Esophagus squamous epithelium (tissue), 5 donors: ENCODE measurements at places on chromosomes 3 and 15. TPM values are rescaled to one million over a fixed set of nuclear protein-coding genes. Genes with fewer than 3 reads are reported as not detected.

GRCh38 chr15:55823191-55823670, 80.3 kb upstream of the PRTG start:
- DNase-seq = no peak

FGF7 gene
- total RNA-seq = 12.5 TPM

DNA sequence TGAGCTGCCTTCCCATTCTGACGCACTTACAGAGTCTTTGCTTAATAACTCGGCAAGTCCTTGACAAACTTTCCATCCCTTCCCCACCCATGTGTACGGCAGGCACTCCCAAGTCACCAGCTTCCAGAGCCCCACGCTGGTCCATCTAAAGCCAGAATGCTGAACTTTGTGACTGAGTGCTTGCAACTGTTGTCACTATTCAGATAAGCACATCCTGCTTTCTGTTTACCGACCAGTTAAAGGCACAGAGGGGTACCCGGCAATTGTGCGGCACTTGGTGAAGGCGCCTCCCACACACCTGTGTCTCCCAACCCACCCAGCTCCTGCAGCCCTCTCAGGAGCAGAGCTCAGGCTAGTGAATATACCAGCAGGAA, 430.6 kb downstream of the FOXP1 start:
- DNase-seq = no peak

GRCh38 chr15:87609474-87609873, 647.1 kb downstream of the NTRK3 start:
- DNase-seq = no peak

GRCh38 chr3:63050548-63051177, 175.4 kb upstream of the CADPS start:
- no peak for DNase-seq

MME gene
- 0.27 TPM for total RNA-seq

TIMP4 gene
- 1.2 TPM for total RNA-seq

- no peak for DNase-seq
Measured at GRCh38 chr3:94356581-94356980, 293.7 kb downstream of the NSUN3 start.

DNA sequence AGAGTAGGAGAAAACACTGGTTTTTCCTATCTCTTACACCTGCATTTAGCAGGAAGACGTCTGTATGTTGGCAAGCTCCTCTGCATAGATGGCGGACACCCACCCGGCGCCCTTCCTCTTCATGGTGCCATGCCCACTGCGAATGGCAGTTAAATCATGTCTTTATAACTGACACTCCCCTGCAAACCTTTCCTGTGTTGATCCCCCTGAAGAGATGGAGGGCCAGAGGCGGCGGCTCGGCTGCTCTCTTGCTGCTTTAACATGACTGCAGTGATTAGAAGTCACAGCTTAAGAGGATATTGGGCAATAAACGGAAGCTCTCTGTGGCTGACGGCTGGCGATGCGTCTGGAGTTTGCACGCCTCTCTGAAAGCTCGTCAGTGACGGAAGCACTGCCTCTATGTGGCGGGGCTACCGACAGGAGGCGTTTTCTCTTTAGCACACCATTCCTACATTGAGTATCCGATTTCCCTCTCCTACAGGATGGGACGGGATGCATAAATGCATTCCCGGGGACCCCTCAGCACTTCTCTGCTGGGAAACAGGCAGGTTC, 25.5 kb upstream of the SNRPA1 start:
- no peak for DNase-seq

GRCh38 chr15:35753486-35753885, 207.5 kb upstream of the DPH6 start:
- DNase-seq = no peak

SEMA3F gene
- total RNA-seq = 106 TPM

DNA sequence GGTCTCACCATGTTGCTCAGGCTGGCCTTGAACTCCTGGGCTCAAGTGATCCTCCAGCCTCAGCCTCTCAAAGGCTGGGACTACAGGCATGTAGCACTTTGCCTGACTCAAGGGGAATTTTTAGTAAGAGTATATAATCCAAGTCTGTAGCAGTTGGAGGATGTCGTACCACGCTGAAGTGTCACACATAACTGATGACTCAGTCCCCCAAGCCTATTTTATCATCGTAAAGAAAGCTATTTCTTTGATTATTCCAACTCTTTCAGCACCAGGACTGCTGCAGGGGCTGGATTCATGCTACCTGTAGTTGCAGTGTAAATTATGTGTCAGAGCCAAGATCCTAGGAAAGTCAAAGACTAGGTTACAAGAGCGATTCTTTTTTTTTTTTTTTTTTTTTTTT, 1.4 kb upstream of the PRKCI start:
- DNase-seq = no peak

GRCh38 chr3:186456731-186457191, 87.4 kb downstream of the CRYGS start:
- DNase-seq = no peak

GRCh38 chr3:43210049-43211027, 76.0 kb upstream of the SNRK start:
- no peak for DNase-seq

GRCh38 chr3:39295184-39295775, 15.4 kb upstream of the CX3CR1 start:
- DNase-seq = no peak

CPLX3 gene
- 0.11 TPM for total RNA-seq

DNA sequence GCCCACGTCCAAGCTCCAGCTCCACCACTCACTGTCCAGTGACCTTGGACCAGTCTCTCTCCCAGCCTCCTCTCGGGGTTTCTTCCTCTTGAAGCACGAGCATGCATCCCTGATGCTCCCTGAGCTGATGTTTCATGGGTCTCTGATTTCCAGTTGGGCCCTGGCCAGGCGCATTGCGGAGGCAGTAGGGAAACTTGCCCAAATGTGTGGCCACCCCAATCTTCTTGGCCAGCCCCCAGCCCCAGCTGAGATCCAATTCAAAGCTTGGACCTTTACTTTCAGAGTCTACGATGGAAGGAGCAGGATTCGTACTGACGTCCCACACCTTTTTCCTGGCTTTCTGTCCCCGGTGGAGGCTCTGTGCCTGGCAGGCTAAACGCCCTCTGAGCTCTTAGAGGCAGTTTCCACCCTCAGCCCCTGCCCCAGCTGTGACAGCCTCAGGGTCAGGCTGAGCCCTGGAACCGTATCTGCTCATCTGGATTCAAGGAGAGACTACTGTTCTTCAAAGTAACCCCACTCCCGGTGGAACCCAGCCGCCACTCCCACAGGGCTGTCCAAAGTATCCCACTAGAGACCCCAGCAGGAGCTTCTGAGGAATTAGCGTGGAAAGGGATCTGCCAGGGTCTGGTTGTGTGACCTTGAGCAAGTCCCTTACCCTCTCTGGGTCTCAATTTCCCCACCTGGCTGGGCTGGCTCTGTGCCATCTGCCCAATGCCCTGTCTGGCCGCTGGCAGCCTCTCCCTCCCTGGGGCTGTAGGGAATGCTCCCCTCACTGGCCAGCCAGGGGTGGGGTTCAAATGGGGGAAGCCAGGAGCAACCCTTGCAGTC, 37.4 kb downstream of the CPN2 start:
- DNase-seq = no peak

- DNase-seq = no peak
Measured at GRCh38 chr3:194998417-194998816, 272.5 kb downstream of the XXYLT1 start.
